Cardiac fibroblast (primary cell): ENCODE measurements at places on chromosomes 6 and 20.

GRCh38 chr20:38179846-38180245 is 14.8 kb upstream of the TGM2 start:
- DNase-seq, result no peak

- no peak for DNase-seq
Observed at GRCh38 chr6:170456334-170456733, 96.8 kb downstream of the PSMB1 start.

DNA sequence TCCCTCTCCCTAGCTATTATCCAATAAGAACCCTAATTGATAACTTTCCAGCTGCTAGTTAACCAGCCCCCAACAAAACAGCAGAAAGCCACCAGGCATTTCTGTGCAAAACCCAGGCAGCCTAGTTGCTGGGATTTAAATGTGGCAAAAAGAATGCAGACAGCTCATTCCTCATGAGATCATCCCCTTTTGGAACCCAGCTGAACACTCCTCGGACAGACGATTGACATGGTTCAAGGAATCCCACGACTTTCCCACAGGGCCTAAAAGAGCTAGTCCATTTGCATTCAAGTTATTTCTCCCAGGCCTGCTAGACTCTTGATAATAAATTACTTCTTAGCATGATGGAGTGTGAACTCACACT is 24.0 kb downstream of the JAG1 start:
- DNase-seq, result no peak

DNA sequence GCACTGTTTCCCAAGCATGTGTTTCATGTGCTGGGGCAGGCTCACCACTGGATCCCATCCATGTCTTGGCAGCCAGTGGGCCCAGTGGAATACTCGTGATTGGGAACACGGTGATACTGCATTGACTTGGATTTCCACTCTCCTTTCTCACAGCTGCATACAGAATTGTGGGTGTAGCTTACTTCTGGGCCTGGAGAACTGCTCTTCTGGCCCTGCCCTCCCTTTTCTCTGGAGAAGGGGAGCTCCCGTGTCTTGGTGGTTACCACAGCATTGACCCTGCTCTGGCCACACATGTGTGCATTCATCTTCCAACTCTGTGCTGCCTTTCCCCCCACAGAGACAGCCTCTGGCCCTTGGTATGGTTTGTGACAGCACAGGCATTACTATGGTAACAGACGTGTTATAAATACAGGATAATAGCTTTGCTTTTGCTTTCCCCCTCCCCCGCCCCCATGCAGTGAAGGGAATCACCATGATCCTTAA is 21.6 kb downstream of the SOBP start:
- no peak for DNase-seq

DNA sequence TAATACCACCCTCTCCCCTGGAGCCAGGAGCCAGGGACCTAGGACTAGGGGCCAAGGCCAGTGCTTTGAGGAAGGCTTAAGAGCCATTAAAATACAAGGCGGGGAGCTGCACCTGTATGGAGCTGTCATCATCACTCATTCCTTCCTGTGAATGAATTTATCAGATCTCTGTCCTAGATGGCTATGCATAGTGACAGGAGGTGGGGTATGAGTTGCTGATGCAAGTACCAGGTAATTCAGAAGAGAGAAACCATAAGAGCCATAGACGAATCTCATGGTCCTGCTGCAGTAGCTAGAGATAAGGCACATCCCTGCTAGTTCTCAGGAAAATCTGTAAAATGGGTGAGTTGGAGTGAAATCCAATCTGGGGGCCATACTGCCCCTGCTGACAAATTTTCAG is 10.3 kb downstream of the GRM4 start:
- DNase-seq, result no peak

- peak; percentile 88 for DNase-seq
Observed at GRCh38 chr6:35139924-35140638, 1.1 kb downstream of the TCP11 start.

DNA sequence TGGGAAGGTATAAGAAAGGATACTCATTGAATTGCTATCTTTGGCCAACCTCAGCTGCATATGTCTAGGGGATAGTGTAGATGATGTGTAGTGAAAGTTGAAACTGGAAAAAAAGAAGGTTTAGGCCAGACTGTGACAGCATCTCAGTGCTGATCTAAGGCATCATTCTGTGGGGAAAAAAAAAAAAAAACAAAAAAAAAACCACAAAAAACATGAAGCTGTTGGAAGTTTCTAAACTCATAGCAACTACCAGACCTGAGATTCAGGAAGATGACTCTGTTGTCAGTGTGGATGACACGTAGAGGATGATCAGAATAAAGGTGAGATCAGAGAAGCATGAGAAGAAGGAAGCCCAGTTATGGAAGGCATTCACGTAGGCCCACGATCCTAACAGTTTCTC is 100.8 kb upstream of the CNKSR3 start:
- DNase-seq, result no peak

- no peak for DNase-seq
Observed at GRCh38 chr6:98977671-98978292, 30.0 kb upstream of the FBXL4 start.

DNA sequence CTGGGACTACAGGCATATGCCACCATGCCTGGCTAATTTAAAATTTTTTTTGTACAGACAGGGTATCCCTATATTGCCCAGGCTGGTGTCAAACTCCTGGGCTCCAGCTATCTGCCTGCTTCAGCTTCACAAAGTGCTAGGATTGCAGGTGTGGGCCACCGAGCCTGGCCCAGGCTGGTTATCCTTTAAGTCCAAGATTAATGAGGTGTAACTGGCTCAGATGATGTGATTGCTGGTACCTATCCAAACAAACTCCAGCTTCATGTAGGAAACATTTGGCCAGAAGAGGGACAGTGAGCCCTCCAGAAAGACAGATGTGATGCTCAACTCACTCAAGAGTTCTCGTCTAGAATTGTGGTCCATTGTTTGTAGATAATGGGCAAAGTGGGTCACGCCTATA is 9.2 kb upstream of the ZNF318 start:
- no peak for DNase-seq

DNA sequence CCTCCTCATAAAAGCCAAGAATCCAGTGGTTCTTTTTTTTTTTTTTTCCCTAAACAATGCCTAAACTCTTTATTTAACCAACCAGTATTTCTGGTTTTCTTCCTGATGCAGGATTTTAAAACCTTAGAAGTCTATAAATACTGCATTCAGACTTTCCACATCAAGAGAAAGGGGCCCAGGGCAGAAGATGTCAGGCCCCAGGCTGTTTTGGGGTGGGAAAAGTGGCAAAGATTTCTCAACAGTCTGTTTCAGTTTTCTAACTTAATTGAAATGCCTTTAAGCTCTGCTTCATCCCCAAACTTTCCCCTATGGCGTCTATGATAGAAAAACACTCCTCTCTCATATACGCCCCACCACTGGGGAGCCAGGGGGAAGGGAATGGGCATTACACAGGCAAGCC is 33.1 kb downstream of the QRSL1 start:
- DNase-seq, result no peak

DNA sequence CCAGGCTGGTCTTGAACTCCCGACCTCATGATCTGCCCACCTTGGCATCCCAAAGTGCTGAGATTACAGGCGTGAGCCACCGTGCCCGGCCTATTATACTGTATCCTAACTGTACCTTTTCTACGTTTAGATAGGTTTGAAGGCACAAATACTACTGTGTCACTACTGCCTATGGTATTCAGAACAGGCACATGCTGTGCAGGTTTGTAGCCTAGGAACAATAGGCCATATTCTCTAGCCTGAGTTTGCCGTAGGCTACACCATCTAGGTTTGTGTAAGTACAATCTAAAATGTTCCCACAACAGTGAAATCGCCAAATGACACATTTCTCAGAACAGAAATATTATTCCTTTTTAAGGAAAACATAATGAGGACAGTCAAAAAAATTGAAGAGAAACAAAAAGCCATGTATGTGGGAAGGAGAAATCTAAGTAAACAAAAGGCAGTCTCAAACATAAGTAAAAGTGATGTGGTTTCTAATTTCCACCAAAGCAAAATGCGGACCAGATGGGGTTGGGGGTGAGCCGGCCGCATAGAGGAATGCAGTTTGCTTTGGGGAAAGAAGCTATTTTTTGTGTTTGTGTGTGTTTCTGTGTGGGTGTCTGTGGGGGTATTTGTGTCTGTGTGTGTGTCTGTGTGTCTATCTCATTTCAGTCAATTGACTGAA is 192.6 kb upstream of the SALL4 start:
- DNase-seq, result no peak

- peak; percentile 57 for DNase-seq
Observed at GRCh38 chr6:30234356-30234755, 21.1 kb upstream of the TRIM26 start.

DNA sequence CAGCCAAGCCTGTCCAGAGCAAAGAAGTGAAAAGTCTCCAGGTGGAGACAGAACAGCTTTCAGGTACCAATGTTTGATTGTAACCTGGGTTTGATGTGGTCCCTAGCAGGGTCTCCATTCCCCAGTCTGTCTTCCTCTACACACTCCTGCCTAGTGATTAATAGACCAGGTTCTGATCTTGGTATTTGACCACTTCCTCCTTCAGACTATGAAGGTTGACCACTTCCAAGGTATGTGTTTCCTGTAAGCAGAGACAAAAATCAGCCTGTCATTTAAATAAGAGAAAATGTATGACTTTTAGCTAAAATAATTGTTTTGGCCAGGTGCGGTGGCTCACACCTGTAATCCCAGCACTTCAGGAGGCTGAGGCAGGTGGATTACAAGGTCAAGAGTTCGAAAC is 41.8 kb upstream of the TOP1 start:
- DNase-seq, result no peak

- peak; percentile 95 for DNase-seq
Observed at GRCh38 chr6:6851059-6851948, 256.5 kb upstream of the RREB1 start.

GRCh38 chr6:18609715-18610114 is 222.6 kb downstream of the RNF144B start:
- DNase-seq, result no peak

DNA sequence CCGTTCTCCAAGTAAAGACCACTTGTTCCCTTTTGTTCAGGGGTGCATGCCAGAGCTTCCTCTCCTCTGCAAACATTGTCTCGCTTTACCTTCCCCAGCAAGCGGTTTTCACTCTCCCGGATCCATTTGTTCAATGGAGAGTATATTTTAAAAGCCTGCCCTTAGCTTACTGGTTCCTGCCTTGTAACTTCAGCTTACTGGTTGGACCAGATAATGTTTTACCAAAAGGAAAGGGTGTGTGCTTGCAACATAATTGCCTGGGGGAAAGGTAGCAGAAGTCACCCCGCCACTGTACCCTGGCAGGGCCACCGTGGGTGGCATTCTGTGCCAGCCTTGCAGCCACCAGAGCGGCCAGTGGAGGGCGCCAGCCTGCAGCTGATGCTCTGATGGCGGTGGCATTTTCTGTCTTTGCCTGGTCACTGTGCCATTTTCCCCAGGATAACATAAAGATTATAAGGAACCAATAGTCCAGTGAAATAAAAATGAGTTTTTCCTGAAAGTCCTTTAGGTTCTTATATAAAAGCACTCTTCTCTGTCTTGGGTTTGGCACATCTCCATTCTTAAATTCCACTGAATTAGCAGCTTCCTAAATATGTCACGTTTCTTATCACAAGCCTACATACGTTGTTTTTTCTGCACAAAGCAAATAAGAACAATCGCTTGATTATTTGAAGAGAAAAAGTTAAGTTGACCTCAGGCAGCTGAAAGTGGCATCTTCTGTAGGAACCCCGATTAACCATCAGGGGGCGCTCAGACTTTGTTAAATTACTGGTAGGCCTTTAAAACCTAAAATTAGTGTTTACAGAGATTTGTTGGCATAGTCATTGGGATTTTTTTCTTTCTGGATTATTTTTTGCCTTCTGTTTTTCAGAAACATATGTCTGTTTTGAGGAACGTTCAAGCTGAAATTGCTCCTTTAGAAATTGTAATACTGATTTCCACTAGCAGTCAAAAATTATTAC is 67.4 kb upstream of the XRN2 start:
- DNase-seq, result peak; percentile 82

DNA sequence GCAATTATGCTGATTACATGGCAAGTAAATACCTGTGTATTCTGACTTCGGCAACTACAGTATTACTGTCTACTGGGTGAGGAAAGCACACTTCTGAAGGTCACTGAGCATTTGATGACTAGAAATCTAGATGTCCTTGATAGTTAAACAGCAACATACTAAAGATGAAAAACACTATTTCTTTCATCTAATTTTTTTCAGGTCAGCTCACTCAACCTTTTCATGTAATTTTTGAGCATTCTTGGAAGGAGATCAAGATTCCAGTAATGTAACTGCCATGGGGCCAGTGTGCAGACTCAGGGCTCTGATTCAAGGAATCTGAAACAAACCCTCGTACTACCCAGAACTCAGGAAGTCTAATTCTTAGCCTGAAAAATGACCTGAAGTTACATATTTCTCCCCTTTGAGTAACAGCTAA is 222.6 kb upstream of the TAB2 start:
- peak; percentile 45 for DNase-seq

DNA sequence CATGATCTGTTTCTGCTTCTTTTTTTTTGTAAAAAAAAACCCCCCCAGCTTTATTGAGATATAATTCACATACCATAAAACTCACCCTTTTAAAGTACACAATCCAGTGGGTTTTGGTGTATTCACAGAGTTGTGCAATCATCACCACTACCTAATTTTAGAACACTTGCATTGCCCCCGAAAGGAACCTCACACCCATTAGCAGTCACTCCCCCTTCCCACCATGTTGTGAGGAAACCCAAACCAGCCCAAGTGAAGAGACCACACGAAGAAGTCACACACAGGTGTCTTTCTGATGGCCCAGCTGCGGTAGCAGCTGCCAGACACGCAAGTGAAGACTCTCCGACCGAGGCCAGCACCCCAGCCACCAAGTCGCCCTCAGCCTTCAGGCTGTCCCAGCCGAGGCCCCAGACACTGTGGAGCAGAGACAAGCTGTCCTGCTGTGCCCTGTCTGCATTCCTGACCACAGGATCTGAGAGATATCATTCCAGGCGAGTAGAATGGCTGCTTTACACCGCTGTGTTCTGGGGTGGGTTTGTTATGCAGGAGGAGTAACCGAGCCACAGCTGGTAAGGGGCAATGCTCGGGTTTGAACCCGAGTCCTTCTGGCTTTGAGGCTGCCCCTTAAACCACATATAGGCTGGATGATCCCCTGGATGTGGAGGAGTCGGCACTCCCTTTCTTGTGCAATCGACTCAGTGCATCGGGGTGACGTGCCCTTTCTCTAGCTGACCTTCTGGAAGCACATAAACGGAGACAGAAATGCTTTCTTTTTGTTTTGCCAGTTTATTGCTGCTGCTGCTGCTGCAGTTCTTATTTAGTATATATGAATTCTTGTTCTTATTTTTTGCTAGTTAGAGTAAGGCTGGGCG is 59.1 kb upstream of the PTPN1 start:
- DNase-seq, result peak; percentile 64

DNA sequence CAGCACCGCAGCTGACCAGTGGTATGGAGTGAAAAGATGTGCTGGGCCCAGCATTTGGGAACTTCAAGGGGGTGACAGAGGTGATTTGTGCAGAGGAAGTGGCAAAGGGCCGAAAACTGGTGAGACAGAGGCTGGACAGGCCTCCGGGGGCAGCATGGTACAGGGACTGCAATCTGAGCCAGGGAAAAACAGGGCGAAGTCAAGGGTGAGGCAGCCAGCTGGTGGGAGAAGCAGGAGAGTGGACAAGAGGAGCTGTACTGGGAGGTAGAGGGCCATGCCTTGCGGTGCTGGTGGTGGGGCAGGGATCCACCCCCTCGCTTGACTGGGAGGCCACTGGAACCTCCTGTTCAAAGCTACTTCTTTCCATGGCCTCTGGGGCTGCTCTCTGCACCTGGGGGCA is 7.3 kb upstream of the GFRA4 start:
- peak; percentile 17 for DNase-seq

GRCh38 chr20:24011282-24011681 is 22.7 kb upstream of the GGTLC1 start:
- DNase-seq, result no peak
